Left hindlimb (tissue), 1 donor: ENCODE measurements at places on chromosomes 2 and 18.

DNA sequence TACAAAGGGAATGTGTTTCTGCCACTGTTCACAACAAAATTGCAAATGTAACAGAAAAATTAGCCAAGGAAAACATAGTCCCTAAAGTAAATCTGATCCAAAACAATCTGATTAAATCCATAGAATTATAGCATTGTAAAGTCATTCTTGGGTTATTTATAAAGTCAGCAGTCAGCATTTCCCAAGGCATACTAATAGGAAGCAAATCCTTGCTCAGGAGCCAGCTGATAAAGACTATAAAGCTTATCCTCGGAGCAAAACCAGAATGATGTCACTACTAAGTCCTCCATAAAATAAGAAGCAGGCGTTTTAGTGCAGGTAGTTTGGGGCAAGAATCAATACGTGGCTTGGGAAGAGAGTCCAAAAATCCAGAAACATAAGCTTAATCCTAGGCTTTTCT lies 67.3 kb upstream of the CSRNP3 start:
- DNase-seq, result no peak

DNA sequence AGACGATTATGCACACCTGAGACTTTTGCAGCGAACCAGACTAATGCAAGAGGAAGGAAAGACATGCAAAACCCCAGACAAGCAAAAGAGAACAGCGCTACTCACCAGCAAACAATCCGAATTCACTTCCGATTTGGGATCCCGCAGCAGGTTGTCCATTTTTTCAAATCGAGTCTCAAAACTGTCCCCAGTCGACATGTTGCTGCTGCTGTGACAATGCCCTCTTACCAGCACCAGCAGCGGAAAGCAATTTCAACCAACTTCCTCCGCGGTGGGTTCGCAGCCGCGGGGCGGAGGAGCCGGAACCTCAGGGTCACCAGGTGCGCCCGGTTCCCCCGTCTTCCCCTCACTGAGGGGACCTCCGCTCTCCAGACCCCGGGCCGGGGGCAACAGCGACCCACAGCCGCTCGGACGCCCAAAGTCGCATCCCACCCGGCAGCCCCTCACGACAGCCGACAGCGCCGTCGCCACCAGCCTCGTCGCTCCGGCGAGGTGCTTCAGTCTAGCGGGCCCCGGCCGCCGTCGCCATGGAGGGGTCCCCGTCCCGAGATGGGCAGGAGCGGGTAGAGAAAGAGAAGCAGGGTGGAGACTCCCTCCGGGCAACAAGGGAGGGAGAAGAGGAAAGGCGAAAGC lies 784 bp downstream of the ROCK1 start:
- peak; percentile 58 for DNase-seq

GRCh38 chr2:1567556-1568344 lies 154.5 kb downstream of the TPO start:
- DNase-seq, result no peak

GRCh38 chr2:47345590-47345924 lies 57.4 kb upstream of the MSH2 start:
- no peak for DNase-seq

GRCh38 chr2:66202586-66202985 lies 232.3 kb upstream of the MEIS1 start:
- DNase-seq, result no peak

- DNase-seq, result no peak
Observed at GRCh38 chr2:144261966-144262365, 258.0 kb downstream of the ZEB2 start.

GRCh38 chr2:235594041-235594440 lies 100.2 kb downstream of the AGAP1 start:
- no peak for DNase-seq

GRCh38 chr2:64606479-64607363 lies 47.0 kb downstream of the SERTAD2 start:
- DNase-seq, result peak; percentile 92

GRCh38 chr2:221314786-221315185 lies 257.3 kb downstream of the EPHA4 start:
- no peak for DNase-seq

GRCh38 chr2:32237996-32238395 lies 26.7 kb downstream of the NLRC4 start:
- no peak for DNase-seq

DNA sequence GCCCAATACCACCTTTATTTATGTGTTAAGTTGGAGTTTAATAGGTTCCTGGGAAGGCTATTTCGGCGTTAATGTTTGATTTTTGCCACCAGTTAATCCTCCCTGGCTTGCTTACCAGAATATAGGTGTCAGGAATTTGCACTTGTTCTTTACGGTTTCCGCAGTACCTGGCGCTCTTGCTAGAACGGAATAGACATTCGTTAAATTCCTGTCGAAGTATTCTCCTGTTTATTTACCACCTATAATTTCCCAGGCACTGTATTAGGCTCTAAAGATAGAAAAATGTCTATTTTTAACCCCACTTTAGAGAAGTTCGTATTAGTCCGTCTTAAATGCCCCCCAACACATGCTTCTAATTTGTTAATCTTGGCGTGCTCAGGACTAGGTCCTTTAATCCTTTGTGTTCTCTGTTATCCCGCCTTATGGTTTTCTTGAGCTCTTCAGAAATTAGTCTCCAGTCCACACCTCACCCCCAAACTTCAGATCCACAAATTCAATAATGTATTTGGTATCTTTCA lies 575 bp downstream of the CCDC150 start:
- no peak for DNase-seq

GRCh38 chr2:85938456-85938855 lies 49.7 kb upstream of the ST3GAL5 start:
- DNase-seq, result no peak

- DNase-seq, result no peak
Observed at GRCh38 chr2:207151048-207151447, 14.7 kb downstream of the KLF7 start.

DNA sequence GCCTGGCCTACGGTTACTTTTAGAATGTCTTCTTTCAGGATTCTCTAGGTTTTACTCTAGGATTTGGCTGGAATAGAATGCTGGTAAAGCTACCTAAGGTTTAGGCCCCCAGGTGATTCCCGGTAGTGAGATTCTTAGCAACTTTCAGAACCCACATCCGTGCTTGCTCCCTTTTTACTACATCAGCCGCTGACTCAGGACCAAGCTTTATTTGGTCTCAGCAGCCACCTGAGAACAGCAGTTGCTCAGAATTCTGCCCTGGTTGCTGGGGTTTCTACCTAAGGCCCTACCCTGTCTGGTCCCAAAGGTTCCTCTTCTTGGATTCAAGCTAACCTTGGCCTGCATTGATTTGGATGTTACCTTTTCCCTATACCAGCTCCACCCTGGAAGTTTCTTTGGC lies 36.1 kb upstream of the NDUFV2 start:
- DNase-seq, result no peak

- DNase-seq, result peak; percentile 36
Observed at GRCh38 chr18:12659904-12660605, 2.1 kb upstream of the SPIRE1 start.

- no peak for DNase-seq
Observed at GRCh38 chr18:39454866-39455265, 1889.3 kb upstream of the CELF4 start.

GRCh38 chr2:157172866-157173578 lies 84.5 kb upstream of the GALNT5 start:
- DNase-seq, result no peak

DNA sequence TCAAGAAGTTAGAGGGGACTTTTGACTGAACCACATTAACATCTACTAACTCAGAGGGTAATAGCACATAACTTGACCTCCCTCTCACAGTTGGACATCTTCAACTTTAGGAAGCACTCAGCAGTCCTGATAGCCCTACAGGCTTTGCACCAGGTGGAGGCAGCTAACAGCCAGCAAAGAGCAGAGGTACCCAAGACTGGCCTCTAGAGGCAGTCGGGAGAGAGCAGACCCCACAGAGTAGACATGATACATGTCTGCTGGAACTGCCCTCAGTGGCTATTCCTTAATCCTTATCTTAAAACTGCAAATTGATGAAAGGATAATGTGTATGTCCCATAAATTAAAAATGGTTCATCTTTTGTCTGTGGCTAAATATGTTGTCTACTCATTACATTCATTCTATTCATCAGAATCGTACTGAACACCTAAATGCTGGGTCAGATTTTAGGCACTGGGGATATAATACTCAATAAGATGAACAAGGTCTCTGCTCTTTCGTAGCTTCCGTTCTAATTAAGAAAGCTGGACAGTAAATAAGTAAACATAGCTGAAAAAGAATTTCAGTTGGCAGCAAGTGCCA lies 49.8 kb downstream of the CAB39 start:
- no peak for DNase-seq

DNA sequence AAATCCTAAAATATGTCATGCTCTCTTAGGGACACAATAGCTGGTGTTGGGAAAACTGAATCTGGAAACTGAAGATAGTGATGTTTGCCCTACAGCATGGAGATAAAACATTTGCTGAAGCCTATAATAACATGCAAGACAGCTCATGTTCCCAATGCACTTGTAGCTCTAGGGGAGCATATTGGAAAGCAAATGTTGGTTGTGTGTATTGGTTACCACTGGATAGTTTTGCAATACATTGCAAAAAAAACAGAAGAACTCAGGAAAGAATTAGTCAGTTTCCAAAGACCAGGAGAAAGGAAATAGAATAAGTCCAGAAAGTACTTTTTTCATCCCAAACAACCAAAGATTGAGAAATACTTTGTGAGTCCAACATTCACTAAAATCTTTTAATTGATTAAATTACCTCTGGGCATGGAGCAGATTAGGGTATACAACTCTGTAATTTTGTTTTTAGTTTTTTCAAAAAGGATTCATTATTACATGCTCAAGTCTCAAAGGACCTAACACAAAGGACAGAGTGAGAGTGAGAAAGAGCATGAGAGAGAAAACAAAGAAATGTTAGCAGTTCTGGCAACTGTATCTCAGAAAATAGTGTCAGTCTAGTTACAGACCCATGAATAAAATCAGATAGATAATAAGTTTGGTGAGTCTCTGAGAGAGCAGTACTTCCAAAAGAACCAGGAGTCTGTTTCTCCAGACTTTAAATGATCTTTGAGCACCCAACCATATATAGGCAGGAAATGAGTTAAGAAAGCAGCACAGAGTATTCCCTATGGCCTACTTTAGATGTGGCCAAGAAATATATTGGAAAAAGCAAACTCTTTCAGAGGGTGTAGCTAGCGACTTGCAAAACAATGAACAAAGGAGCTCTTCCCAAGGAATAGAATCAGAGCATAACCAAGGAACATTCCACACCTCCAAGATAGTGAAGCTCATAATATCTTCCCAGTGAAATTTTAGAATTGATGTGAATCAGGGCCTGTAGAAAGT lies 36.6 kb upstream of the COL3A1 start:
- DNase-seq, result no peak

DNA sequence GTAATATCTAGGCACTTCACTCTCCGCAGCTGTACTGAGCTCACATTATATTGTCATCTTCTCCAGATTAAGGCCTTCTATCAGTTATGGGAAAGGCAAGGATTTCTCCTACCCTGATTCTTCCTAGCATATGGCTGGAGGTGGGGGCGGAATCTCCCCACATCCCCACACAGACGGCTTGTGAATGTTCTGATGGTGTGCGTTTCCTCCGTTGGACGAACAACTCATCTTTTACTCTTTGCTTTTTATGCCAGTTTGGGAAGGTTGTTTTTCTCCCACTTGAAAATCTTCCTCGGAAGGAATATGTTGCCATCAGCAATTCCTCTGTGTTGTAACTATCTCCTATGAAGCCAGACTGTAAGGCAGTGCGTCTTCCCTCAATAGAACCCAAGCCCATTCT lies 24.3 kb downstream of the KLHL29 start:
- no peak for DNase-seq

DNA sequence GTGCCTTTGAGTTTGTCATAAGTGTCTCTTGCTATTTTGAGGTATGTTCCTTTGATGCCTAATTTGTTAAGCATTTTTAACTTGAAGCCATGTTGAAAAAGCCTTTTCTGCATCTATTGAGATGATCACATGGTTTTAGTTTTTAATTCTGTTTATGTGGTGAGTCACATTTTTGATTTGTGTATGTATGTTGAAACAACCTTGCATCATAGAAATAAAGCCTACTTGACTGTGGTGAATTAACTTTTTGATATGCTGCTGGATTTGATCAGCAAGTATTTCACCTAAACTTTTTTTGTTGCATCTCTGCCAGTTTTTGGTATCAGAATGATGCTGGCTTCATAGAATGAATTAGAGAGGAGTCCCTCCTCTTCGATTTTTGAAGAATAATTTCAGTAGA lies 469.7 kb downstream of the CDH2 start:
- no peak for DNase-seq

DNA sequence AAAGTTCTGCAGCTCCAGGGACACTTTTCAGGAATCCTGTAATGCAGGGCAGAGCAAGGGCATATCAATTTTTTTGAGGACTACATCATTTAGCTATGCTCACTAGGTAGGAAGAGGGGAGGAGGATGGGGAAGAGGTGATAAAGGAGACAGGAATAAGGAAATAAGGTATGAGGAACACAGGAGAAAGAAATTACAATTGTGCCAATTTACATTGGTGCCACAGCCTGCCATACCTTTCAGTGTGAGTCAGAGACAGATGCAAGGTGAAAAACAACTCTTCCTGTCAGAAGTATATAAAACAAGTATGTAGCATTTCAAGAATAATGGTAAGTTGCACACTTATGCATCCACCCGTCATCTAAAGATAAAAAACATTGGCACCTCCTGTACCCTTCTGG lies 5.4 kb upstream of the MRPS9 start:
- DNase-seq, result no peak

DNA sequence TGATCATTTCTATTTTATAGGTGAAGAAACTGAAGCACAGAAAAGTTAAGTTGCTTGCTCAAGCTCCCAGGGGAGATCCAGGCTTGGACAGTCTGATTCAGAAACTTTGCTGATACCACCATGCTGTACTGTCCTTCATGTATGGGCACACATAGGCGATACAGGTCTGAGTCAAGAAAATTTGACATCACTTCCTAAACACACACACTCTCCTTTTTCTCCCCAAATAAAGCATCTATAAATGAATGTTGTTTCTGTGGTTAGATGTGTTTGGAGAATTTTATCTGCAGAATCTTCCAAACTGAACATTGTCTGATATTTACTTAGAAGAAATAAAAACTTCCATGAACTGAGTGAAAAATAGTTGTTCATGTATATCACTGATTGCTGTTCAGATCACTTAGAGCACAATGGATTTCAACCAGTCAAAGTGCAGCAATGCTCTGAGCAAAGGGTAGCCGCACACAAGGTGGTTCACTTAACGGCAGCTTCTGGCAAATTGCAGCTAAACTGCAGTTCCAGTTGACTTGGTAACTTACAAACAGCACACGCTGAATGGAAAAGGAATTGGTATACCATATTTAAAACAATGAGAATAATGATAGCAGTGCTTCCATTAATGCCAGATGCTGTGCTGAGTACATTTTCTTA lies 10.0 kb upstream of the AGFG1 start:
- DNase-seq, result no peak

DNA sequence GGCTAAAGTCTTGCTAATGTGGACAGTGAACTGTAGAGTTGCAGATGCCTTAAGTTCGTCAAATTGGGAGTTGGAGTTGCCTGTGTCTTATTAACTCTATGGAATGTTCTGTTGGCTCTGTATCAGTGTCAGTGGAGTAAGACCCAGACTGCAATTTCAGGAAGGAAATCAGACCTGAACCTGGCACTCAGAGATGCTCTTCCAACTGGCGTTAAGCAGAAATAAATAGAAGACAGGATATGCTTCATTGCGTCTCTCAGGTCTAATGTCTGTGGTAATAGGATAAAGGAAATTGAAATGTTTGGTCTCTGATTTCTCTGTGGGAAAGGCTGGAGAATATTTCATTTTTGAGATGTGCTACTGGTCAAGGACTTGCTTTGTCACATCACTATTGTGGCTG lies 846.7 kb upstream of the ID2 start:
- no peak for DNase-seq

- DNase-seq, result no peak
Observed at GRCh38 chr2:142840436-142840835, 37.0 kb upstream of the KYNU start.
